Jurkat, Clone E6-1 (cell line): ENCODE measurements at places on chromosomes 1 and 21.
A peak's percentile ranks its signal among the peaks of the same experiment; 100 is the strongest.

DNA sequence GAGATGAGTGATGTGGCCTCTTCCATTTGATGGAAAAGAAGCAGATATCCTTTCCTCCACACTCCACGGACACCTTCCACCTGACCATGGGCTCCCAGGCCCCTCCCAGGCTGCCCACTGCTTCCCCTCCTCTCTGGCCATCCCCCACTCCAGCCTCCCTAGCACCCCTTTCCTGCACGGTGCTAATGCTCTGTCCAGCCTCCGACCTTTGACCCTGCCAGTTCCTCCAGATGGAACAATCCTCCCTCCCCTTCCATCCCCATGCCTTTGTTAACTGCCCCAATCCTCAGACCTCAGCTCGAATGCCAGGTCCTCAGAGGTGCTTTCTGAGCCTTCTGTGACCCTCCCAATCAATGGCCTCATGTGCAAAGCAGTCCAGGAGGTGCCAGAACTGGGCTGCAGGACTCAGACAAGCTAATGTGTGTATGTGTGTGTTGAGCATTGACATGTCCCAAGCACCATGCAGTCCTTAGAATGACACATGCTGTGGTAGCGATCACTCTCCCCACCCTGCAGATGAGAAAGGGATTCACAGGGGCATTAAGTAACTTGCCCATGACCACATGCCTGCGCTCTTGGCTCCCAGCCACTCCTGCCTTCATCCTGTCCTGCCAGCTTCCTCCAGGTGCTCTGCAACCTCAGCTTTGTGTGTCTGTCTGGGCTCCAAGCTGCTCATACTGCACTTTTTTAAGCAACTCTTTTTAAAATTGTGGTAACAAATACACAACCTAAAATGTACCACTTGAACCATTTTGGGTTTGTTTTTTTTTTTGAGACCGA, 63.5 kb upstream of the EDN2 start:
- DNase-seq, result peak; percentile 7

DNA sequence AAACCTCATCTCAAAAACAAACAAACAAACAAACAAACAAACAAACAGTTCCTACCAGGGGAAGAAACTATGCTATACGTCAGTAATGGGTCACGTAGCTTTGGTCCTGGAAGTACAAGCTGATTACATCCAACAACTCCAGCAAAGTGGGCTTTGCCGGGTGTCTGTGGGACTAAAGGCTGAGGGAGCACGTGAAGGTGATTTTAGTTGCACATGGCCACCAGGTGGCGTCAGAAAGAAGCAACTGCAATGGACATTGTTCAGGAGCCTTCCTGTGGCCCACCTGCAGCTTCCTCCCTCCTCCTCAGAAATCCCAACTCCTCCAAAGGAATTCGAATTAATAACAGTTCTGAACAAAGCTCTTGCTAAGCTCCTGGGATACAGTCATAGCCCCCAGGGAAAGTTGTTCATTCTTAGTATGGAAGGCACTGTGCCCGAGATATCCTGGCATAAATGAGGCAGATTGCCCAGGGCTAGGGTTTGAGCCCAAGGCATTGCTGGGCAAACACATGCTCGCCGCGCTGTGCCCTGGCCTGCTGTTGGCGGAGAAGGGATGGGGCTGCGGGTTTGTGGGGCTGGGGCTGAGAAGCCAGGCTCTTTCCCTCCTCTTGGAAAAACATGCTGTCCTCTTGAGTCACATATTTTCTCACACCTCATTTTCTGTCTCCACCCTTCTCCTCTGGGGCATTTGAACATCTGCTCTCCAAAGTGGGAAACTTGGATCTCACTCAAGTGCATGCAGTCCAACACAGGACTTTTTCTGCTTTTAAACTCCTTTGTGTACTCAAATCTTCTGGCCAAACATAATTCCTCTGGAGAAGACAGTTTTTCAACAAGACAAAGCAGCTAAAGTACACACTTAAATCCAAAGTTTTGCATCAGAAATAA, 28.6 kb downstream of the AKNAD1 start:
- peak; percentile 63 for DNase-seq

DNA sequence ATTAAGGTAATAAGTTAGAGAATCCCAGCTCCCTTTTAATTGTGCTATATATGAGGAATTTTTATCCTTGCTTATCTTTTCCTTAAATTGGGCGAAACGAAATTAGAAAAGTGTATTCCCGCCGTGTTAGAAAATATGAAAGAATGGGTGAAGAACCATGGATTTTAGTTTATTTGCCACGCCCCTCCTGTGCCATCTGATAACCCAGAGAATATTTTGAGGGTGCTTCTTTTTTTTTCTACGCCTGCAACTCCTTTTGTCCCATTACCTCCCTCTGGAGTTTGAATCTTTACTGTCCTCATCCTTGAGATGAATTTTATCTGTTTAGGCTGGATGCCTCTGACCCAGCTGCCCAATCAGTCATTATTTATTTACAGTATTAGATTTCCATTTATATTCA, 1.6 kb downstream of the TLCD4 start:
- no peak for DNase-seq

DNA sequence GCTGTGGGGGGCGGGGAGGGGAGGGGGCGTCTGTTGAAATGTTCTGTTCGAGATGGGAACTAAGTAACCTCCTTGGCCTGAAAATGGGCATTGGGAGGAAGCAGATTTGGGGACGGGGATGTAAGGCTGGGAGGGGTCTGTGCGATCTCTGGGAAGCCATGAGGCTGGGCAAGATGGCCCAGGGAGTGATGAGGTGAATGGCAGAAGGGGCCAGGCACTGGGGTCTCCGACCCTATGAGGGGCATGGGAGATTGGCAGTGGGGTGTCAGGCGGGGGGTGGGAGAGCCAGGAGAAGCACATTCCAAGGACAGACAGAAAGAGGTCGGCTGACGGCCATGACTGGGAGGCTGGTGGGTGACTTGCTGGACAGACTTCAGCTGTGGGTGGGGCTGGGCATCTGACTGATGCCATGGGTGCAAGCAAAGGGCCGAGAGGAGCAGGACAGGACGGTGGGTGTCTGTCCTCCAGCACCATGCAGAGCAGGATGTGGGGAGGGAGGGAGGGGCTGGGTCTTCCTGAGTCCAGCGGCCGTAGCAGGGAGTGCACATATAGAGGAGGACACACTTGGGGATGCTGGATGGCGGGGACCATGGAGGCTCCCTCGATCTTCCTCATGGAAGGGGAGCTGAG, 30.0 kb upstream of the COL18A1 start:
- DNase-seq, result no peak

DNA sequence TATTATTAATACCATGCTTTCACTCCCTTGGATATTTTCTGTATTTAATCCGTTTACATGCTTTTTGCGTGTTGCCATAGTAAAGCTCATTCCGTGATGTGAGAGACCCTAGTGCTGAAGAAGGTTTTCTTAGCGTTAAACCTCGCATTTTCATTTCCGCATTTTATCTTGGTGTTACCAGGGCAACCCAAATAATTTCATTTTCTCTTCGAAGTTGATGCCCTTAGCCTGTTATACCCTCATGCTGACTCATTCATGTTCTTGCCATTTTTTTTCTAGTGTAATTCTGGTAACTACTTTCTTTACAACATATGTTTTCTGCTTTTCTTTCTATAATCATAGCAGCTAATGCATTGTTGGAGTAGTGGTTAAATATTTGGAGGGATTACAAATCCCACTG, 37.2 kb downstream of the LRRC8C start:
- no peak for DNase-seq

DNA sequence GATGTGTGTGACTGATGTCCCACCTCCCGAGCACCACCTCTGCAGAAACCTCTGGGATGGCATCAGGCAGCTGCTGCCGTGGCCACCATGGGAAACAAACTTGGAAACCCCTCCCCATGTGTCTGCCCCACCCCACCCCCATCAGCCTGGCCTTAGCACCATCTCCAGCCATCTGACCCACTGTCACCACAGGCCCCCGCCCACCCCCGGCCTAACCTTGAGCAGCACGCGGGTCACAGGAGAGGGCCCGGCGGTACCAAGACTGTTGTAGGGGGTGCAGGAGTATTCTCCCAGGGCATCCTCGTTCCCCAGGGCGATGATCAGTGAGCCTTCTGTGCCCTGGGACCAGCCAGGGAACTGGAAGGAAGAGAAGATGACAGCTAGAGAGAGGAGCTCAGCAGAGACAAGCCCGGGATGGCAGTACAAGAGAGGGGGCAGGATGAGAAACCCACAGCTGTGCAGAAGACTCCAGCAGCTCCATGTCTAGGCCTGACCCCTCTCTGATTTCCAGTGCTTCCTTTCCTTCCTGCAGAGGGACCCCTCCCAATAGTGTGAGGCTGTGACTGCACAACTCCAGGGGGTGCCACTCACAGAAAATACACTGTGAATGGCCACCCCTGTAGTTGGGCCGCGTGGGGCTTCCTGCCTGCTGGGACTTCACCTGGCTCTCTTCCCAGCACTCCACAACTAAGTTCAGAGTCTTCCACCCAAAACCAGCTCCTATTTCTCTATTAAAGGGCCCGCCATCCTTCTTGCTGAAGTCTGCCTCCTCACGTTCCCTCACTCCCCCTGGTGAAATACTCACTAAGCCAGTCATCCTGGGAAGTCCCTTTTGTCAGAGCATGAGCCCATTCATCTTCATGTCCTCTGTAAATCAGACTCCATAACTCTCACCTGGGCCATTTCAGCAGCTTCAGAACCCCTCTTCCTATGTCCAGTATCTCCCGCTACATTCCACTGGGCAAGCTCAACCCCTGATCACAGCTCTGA, 7.3 kb upstream of the TAGLN2 start:
- DNase-seq, result no peak

DNA sequence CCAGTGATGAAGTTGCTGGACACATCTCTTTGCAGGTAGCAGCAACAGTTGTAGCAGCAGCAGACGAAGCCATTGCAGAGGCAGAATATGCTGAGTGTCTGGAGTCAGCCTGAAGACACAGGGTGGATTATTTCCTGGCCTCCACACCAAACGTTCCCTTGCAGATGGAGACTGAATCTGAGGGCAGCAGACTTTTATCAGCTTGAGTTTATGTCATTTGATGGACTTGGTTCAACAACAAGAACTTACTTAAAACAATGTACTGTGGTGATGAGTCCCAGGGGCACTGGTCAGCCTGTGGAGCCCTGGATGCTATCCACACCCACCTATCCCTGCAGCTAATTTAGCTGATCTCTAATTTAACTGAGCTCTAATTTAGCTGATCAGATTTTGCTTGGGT, 17.1 kb upstream of the MPZL1 start:
- DNase-seq, result no peak

DNA sequence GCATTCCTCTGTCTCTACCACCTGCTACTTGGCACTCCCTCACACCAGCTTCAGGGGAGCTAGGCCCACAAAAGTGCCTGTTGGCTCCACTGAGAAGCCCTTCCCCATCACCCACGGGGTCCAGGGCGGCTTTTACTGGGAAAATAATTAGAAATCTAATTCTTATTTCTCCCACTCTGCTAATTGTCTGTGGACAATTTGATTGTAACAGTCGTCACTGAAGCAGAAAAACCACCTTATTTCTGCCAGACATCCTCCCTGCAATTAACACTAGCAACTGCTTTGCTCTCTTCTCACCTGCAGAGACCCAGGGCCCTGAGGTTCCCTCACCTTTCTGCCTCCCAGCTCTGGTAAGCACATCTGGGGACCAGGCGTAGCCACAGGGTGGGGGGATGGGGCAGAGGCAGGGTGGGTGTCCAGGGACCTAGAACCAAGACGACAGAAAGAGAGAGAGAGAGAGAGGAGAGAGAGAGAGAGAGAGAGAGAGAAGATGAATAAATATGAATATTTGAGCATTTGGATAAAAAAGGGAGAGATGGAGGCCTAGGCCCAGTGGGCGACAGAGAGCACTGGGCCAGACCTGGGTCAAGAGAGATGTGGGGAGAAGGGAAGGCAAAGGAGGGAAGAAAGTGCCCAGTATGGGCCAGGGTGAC, 32.6 kb downstream of the FOXO6 start:
- no peak for DNase-seq

DNA sequence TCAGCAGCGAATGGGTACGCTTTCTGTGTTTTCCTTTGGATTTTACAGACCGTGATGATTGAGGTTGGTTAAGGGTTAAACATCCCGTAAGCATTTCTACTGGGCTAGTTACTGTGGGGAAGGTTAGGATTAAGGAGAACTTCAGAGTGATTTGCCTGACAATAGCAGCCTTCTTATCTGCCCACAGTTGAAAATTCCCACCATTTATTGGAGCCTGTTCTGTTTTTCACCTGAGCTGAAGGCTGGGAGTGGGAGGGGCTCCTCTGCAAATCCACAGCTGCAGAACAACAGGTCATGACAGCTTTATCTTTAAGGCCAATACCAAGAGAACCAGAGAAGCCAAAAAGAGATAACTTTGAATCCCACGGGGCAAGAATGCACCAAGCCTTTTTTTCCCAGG, 168.6 kb downstream of the KAZN start:
- no peak for DNase-seq

DNA sequence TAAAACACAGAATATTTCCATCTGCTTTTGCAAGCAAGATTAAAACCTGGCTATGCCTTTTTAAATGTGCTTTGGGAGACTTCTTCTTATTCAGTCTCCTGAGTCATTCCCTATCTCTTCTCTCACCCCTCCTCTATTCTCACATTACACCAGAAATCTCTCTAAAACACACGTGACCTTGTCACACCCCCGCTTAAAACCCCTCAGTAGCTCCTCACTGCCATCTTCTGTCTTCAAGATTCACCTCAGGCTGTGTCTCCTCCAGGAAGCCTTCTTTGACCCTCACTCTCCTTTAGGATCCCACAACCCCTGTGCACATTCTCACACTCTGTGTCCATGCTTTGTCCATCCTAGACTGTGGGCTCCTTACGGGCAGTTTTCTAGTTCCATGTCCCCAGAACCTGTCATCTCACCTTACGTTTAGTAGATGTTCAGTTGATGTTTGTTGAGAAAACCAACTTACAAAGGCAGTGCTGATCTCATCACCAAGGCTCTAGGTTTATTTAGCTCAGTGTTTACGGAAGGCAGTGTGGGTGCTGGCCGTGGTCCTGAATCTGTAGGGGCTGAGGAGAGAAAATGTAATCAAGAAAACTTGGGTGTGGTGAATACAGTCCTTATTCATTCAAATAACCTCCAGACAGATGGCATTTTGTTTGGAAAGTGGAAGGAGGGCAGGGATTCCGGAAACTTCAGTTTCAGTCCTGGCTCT, 143.5 kb downstream of the DMRTA2 start:
- DNase-seq, result peak; percentile 25

- DNase-seq, result no peak
Observed at GRCh38 chr1:200866521-200866920, 6.3 kb upstream of the GPR25 start.

DNA sequence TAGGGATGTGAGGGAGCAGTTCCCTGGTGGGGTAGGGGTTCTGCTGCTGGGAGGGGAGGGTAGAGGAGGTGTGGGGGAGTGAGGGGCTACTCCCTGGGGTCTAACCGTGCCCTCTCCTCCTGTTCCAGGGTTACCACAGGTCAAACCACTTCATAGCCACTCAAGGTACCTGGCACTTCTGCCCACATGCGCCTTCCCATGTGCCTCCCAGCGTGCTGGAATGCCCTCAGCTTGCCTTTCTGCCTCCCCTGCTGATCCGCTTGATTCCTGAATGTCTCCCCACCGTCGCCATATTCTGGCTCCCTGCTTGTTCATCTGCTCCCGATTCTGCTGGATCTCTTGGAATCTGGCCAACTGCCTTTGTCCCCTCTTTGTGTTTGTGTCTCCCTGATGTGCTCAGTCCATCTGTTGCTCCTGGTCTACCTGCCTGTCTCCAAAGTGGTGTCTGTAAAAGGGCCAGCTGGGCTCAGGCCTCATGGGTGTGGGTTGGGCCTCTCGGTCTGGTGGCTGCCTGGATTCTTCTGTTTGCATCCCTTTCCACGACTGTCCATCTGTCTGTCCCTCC, 74.4 kb downstream of the PTPRU start:
- no peak for DNase-seq

- no peak for DNase-seq
Observed at GRCh38 chr1:84846387-84846786, 46.6 kb downstream of the LPAR3 start.
